CD4-positive, alpha-beta T cell treated with Interferon alpha-2 for 1 hour (primary cell): ENCODE measurements at places on chromosomes 13 and 19.

- DNase-seq, result no peak
Measured at GRCh38 chr19:4720037-4720700, 3.5 kb downstream of the DPP9 start.

DNA sequence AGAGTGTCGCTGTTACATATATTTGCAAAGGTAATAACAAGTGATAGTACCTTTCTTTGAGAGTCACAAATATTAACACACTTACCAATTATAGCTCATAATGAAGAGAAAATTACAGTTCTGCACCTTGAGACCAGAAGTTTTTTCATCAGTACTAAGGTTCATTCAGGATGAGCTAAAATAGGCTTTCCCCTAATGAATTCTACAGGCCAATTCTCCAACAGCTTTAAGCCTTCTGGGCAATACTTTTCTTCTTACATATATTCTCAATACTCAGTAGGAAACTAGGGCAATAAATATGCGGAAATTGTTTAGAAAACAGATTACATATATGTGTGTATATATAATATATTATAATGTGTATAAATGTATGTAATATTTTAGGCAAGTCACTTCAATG lies 2672.8 kb upstream of the PCDH20 start:
- DNase-seq, result no peak

DNA sequence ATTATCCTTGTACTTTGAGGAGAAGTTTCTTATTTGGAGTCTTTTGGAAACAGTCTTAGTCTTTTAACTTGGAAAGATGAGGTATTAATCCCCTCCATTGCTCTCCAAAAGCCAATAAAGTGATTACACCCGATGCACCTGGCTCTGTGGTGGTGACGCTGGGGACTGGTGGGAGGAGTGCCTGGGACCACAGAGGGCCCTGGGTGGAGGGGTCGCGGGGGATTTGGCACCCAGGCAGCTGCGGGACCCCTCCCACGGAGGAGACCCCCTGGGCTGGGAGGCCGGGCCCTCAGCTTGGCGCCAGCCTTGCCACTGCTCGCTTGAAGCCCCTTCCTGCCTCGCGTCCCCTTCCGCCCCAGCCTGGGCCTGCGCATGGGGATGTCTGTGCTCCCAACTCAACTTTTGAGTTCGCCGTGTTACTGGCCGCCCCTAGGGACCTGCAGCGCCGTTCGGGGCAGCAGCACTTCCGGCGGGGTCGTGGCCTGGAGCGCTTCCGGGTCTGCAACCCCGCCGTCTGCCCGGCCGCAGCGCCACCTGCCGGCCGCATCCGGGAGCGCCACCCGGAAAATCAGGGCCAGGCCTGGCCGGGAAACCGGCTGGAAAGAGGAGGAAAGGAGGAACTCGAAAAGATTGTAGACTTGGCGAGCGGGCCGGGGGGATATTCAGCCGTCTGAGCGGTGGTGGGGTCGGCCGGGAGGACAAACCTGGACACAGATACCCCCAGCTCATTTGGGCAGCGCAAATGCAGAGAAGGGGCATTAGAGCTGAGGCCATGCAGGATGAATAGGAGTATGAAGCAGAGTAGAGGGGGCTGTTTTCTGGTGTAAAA lies 8.4 kb downstream of the PEAK3 start:
- peak; percentile 85 for DNase-seq

DNA sequence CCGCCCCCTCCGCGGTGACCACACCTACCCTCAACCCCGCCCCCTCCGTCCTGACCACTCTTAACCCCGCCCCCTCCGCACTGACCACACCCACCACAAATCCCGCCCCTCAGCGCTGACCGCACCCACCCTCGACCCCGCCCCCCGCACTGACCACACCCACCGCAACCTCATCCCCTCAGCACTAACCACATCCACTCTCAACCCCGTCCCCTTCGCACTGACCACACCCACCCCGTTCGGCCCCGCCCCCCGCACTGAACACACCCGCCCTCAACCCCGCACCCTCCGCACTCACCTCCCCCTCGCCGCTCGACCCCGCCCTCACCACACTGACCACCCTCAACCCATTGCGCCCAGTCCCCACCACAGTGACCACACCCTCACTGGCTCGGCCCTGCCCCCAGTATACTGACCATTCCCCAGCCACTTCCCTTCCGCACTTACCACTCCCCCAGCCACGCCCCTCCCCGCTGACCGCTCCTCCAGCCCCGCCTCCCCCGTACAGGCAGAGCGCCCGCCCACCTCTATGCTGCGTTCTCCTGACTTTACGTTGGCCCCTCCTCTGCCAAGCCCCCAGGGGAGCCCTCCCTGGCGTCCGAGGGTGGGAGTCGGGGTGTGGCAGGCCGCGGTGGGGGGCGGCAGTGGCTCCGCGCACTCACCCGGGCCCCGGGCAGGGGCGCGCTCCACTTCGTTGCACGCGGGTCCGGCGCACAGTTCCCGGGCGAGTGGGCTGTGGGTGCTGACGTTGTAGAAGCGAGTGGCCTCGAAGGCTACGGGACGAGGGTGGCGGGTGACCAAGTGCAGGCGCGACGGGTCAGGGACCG lies 8.4 kb downstream of the F2RL3 start:
- peak; percentile 76 for DNase-seq

- no peak for DNase-seq
Measured at GRCh38 chr13:91214031-91214430, 133.5 kb upstream of the MIR17HG start.

DNA sequence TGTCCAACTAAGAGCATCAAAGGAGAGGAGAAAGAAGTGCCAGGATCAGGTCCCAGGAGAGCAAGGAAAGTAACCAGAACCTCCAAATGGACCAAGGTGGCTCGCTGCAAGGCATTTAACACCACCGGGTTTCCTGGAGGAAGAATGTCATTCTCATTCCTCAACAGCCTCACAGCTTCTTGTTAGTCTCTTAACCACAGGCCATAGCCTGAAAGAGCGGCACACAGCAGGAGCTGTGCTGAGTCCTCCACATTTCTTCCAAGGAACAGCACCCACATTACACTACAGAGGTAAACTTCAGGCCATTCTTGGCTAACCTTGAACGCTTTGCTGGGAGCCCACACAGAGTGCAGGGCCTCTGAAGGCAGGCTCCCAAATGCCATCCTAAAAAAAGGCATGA lies 23.6 kb downstream of the DOCK9 start:
- no peak for DNase-seq

DNA sequence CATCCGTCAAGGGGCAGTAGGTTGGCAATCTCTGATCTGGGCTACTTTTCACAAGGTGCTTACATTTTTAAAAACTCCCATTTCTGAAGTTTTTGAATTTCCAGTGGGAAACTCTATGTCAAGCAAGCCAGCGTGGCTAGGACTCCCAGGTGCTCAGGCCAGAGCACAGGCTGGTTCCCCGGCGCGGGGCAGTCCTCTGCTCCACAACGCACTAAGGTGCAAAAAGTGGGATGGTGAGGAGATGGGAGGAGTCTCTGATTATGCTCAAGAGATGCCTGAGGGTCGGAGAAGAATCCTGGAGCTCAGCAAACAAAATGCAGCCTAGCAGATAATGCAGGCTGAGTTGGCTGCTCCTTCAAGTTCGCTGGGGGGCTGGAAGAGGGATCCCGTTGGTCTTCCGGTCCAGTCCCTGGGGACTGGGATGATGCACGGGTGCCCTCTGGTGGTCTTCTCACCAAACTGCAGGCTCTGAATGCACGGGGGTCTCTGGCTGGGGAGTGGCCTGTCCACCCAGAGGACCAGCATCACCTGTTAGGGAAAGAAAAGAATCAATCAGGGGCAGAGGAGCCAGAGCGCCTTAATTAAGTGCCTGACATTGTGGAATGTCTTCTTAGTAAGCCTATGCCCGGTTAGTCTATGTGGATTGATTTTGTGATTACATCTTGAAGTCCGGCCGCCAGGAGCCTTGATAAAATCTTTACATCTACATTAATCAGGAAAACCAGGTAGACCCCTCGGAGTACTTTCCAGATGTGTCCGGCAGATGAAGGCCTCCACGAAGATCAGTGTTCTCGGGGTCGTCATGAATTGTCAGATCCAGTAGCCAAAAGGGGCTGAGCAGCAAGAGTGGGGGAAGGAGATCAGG lies 244.4 kb upstream of the MAB21L1 start:
- DNase-seq, result peak; percentile 8

GRCh38 chr13:27170221-27170515 lies 1.4 kb downstream of the USP12 start:
- peak; percentile 37 for DNase-seq

DNA sequence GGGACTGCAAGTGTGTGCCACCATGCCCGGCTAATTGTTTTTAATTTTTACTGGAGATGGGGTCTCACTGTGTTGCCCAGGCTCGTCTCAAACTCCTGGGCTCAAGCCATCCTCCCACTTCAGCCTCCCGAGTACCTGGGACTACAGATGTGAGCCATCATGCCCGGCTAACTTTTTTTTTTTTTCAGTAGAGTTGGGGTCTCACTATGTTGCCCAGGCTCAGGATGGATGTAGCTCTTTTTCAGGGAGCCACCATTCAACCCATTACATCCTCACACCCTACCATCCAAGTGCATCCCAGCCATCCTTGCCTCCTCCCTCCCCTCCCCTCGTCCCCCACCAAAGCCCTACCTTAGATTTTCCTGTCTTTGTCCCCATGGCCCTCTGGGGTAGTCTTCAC lies 14.9 kb downstream of the CELF5 start:
- DNase-seq, result no peak
